Stimulated activated CD8-positive, alpha-beta memory T cell treated with anti-CD3 and anti-CD28 coated beads, Interleukin-2, amount 100 ng/mL, for 1 hour (primary cell): ENCODE measurements at places on chromosomes 3 and 15.

GRCh38 chr3:156892701-156893100 is 66.5 kb downstream of the LEKR1 start:
- no peak for DNase-seq

DNA sequence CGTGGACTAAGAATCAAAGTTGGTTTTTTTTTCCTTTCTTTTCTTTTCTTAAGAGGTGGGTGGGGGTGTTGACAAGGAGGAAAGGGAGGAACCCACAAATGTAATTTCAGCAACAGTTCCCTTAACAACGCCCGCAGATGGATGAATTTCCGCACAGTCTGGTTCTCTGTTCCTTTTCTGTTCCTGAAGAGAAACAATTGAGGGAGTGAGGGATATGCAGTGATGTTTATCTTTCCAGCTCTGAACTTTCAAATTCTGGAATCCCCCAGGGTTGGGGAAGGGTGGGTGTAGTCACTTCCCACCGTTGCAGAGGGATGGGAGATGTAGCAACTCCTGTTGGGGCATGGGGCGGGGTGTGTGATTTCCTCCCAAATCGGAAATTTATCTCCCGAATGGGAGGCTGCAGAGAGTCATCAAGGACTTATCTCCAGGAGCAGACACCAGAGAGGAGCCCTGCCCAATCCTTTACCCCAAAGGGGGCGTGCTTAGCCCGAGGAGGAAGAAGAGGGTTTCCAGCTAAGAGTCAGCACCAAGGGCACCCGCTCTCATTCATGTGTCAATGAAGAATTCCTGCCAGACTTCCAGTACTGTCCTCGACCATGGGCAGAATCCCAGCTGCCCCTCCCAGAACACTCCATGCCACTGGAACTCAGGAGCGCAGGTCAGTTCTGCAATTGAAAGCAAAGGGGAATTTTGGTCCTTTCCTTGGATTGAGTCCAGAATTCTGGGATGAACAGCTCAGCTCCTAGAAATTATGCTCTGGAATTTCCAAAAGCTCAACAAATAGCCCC is 35.0 kb upstream of the CFAP161 start:
- no peak for DNase-seq

DNA sequence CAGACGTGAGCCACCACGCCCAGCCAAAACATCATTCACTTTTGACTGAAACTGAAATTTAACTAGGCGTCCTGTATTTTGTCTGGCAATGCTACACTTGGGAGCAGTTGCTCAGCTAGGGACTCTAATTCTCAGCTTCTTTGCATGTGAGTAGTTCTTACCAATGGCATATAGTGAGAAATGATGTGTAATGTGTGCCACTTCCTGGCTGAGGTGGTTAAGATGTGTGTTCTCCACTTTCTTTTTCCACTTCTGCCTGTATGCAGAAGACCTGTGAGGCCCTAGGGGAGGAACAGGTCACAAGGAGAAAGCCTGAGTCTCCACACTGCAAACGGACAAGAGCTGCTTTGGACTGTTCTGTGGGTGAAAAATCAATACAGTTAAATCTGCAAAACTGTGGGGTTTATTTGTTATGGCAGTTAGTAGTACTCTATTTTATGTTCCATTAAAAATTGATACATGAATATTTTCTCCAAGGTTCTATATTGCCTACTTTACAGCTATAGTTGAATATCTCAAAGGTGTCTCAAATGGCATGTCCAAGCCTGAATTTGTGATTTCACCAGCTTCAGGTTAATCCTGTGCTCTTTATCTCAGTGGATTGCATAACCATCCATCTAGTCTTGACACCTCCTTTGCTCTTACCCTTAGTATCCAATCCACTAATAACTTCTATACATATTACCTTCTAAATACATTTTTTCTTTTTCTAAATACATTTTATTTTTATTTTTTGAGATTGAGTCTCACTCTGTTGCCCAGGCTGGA is 59.3 kb downstream of the NR1D2 start:
- no peak for DNase-seq

DNA sequence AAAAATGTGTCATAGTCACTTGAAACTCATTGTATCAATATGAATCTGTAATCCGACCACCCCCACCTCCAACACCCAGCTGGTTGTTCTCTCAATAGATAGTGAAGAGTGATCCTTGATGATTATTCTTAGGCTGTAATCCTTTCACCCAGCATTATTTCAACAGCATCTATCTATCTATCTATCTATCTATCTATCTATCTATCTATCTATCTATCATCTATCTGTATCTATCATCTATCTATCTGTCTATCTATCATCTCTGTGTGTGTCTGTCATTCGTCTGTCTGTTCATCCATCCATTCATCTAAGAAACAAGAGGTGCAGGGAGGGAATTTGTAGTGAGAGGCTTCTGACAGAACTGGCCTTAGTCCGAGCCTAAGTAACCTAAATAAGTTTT is 78.7 kb upstream of the IGSF10 start:
- no peak for DNase-seq

DNA sequence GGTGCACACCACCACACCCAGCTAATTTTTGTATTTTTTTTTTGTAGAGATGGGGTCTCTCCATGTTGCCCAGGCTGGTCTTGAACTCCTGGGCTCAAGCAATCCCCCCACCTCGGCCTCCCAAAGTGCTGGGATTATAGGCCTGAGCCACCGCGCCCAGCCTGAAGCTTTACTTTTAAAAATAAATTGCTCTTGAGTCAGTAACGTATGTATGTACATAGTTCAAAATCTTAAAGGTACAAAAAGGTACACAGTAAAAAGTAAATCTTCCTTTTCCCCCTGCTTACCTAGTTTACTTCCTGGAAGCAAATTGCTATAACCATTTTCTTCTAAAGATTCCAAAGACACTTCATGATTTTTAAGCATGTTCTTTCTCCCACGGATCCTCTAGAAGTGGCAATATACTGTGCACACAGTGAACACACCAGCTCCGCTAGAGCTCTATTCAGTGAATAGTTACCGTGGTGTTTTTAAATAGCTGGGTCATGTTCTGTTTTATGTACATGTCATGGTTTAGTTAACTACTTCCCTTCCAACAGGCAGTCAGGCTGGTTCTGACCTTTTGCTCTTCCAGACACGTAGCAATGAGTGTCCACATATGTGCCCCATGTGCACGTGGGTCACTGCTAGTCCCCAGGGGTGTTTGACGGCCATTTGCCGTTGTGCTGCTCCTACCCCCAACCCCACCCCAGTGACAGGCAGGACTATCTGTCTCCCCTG is 82.1 kb downstream of the EEFSEC start:
- DNase-seq = no peak

- DNase-seq = no peak
Observed at GRCh38 chr15:90930861-90931574, 1.3 kb downstream of the HDDC3 start.

DNA sequence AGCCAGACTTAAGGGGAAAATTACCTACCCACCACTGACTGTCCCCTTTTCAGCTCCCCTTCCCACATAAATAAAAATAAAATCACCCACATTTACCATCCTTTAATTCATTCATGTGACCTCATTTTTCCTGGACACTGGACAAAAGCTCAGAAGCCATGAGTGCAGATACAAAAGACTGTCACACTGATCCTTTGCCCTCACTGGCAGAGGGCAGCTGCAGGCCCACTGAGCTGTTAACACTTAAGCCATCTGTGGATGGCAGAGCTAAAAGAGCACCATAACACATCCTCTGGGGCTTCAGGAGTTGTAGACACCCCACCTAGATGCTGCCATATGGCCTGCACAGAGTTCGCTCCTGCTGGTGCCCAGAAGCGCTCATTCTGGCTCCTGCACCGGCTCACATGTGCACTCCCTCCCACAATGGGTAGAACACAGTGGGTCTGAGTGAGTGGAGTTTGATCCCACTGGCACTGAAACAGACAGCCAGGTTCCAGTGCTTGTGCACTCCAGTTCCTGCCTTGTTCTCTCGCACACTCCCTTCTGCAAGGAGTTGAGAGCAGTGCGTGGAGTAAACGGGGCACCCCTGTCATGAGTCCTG is 38.8 kb downstream of the EDC3 start:
- no peak for DNase-seq

- no peak for DNase-seq
Observed at GRCh38 chr3:186361762-186362536, at the start of gene DGKG. TSS of gene DGKG (minus strand) at chr3:186362234. CDS start at chr3:186320459, 41,775 bp downstream.

- DNase-seq = no peak
Observed at GRCh38 chr3:179301645-179302044, 21.2 kb upstream of the ZNF639 start.

- no peak for DNase-seq
Observed at GRCh38 chr3:102619361-102619760, 184.5 kb downstream of the ZPLD1 start.

GRCh38 chr15:70091726-70092463 is 5.8 kb downstream of the TLE3 start:
- DNase-seq = no peak

DNA sequence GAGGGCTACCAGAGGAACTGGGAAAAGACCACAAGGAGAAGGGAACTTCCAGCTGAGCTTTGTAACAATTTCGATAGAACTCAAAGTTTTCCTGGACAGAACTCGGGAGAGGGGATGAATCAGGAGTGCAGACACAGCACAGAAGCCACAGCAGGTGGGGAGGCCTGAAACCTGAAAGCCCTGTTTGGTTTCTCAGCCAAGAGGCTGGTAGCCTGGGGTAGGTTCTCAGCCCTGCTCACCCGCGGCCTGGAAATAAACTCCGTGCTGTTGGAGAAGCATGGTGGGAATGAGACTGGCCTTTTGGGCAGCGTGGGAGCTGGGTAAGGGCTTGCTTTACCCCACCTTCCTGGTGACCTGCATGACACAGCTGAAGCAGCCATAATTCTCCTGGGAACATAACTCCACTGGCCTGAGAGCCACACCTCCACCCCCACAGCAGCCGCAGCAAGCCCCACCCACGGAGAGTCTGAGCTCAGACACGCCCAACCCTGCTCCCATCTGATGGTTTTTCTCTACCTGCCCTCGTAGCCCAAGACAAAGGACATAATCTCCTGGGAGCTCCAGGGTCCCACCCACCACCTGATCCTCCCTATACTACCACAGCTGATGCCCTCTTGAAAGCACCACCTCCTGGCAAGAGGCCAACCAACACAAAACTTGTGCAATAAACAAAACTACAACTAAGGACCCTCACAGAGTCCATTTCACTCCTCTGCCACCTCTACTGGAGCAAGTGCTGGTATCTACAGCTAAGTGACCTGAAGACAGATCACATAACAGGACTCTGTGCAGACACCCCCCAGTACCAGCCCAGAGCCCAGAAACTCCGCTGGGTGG is 52.5 kb upstream of the CHRM5 start:
- no peak for DNase-seq

DNA sequence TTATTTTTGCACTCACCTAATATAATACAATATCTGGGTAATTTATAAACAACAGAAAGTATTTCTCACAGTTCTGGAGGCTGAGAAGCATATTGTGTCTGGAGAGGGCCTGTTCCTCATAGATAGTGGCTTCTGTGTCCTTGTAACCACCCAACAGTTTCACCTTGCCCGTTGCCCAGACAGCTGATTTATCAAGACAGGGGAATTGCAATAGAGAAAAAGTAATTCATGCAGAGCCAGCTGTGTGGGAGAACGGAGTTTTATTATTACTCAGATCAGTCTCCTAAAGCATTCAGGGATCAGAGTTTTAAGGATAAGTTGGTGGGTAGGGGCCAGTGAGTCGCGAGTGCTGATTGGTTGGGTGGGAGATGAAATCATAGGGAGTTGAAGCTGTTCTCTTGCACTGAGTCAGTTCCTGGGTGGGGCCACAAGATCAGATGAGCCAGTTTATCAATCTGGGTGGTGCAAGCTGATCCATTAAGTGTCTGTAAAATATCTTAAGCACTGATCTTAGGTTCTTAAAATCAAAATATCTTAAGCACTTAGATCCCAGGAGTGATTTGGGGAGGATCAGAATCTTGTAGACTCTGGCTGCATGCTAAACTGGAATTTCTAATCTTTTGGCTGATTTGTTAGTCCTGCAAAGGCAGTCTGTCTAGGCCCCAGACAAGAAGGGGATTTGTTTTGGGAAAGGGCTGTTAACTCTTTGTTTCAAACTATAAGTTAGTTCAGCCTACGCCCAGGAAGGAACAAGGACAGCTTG is 33.9 kb upstream of the C15orf39 start:
- DNase-seq = no peak

DNA sequence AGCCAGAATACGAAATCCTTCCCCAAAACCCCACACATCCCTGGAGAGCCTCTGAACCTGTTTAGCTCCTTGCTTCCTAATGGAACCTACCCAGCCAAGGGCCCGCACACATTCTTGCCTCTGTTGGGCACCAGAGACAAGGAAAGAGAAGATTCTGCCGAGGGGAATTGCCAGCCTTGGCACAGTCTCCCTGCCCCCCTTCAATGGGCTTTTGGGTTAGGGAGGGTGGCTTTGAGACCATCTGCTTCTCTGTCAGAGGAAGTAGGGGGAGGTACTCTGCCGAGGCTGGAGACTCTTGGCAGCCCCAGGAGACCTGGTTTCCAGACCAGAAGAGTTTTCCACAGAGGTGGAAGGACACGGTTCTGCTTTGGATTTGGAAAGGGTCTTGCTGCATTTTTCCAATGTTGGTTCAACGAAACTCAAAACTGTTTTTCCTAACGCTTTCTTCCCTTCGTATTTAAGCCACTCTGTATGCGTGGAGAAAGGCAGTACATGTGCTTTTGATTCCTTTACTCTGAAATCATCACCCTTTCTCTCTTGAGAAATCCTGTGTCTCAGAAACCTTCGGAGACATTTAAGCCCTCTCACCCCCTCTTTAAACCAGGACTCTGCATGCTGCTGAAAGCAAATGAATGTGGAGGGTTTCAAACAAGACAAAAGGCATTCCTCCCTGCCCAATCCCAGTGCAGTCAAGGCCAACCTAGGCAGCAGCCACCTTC is 78.8 kb upstream of the PRR23C start:
- DNase-seq = no peak

DNA sequence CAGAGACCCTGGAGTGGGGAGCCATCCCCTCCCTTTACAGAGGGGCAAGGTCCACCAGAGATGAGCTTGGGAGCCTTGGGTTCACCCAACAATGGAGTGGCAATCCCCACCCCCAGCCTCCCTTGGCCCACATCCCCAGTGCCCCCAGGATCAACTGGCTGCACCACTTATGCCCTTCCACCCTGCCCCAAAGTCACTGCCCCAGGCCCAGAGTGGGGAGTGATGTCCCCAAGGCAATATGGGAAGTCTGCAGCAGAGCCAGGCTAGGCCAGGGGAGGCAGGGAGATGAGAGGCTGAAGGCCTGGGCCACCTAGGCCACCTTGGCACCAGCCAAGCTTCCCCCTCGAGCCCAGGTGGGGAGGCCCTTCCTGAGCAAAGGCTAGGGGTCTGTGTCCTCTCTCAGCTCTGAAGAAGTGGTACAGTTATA is 145.5 kb downstream of the SMAD6 start:
- no peak for DNase-seq

- DNase-seq = no peak
Observed at GRCh38 chr15:101264011-101264410, 12.2 kb upstream of the CHSY1 start.

- no peak for DNase-seq
Observed at GRCh38 chr3:42936157-42936981, 30.4 kb downstream of the ZNF662 start.

DNA sequence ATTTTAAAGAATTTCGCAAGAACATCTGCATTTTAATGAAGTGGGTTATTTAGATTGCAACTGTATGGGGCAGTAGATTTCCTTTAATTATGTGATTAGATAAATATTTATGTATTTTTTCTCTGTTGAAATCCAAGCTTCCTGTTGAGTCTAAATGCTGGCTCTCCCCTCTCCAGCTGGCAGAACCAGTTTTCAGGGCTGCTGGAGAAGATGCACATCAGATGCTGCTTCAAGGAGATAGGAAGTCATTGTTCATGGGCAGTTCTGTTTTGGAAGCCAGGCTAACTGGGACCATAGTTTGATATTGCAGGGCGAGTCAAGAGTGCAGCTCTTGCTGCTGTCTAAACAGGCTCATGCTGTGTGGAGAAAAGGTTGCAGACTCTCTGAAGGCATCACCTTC is 97.4 kb downstream of the SLC9A9 start:
- DNase-seq = no peak
